Mucosa of descending colon (tissue), 3 donors: ENCODE measurements at places on chromosomes 12 and 14. TPM values are rescaled to one million over a fixed set of nuclear protein-coding genes. Genes with fewer than 3 reads are reported as not detected.

PLA2G1B gene
- total RNA-seq: not detected

NOS1 gene
- total RNA-seq: 0.09 TPM

B3GNT4 gene
- 0.82 TPM for total RNA-seq

RNF212B gene
- total RNA-seq: not detected

EIF4B gene
- 345 TPM for total RNA-seq

LHX5 gene
- not detected for total RNA-seq

FLVCR2 gene
- total RNA-seq: 37.5 TPM

TEX52 gene
- total RNA-seq: not detected

SERPINA1 gene
- 98.3 TPM for total RNA-seq

RNASE7 gene
- 0.32 TPM for total RNA-seq

TSPAN9 gene
- 4.7 TPM for total RNA-seq

TRPV4 gene
- total RNA-seq: 0.92 TPM

CBX5 gene
- 50.5 TPM for total RNA-seq

DIO3 gene
- 2.5 TPM for total RNA-seq

SPTB gene
- 1.4 TPM for total RNA-seq

PYGL gene
- total RNA-seq: 31.0 TPM

ZCRB1 gene
- 31.4 TPM for total RNA-seq

KRT85 gene
- not detected for total RNA-seq
